ENCODE measurements at places on chromosomes 5 and 9.

DNA sequence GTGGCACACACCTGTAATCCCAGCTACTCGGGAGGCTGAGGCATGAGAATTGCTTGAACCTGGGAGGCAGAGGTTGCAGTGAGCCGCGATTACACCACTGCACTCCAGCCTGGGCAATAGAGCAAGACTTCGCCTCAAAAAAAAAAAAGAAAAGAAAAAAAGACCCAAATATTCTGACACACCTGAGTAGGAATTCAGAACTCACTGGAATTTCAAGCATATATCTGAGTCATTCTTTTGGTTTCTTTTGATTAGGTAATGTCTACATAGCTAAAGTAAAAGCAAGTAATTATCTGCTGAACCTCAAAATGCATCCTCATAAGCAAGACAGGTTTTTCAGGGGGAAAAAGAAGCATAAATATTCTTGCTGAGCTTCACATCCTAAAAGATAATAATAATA is 35.9 kb downstream of the ANKRD31 start:
- no peak for DNase-seq

- DNase-seq, result no peak
Measured at GRCh38 chr9:82126256-82126655, 137.7 kb downstream of the SPATA31D1 start.

- DNase-seq, result no peak
Measured at GRCh38 chr5:151097061-151097460, 16.2 kb upstream of the TNIP1 start.

- DNase-seq, result no peak
Measured at GRCh38 chr5:179124853-179125788, 64.9 kb downstream of the ZNF354C start.

All from stimulated activated CD4-positive, alpha-beta T cell treated with anti-CD3 and anti-CD28 coated beads, Interleukin-4, amount 100 ng/mL, for 24 hours (primary cell).